Mesothelial cell of epicardium (in vitro differentiated cells): ENCODE measurements at places on chromosomes 6 and 20. TPM values are rescaled to one million over a fixed set of nuclear protein-coding genes. Genes with fewer than 3 reads are reported as not detected.

ZBTB46 gene
- 11.3 to 11.6 TPM (median 11.6 TPM) in 3 replicates for total RNA-seq

RTF2 gene
- 59.5 to 63.2 TPM (median 61.9 TPM) in 3 replicates for total RNA-seq

DYNLT2 gene
- total RNA-seq: 1.7 to 2.7 TPM (median 2.4 TPM) in 3 replicates

NKX2-4 gene
- total RNA-seq: not detected in 3 replicates

NOX3 gene
- not detected in 3 replicates for total RNA-seq

XKR7 gene
- 0.25 to 0.32 TPM (median 0.29 TPM) in 3 replicates for total RNA-seq

LY86 gene
- not detected in 3 replicates for total RNA-seq

SLC17A9 gene
- total RNA-seq: 5.3 to 7.1 TPM (median 5.7 TPM) in 3 replicates

LY6G5C gene
- 1.5 to 2.3 TPM (median 2.3 TPM) in 3 replicates for total RNA-seq

AKIRIN2 gene
- 84.1 to 88.1 TPM (median 84.7 TPM) in 3 replicates for total RNA-seq

DNA sequence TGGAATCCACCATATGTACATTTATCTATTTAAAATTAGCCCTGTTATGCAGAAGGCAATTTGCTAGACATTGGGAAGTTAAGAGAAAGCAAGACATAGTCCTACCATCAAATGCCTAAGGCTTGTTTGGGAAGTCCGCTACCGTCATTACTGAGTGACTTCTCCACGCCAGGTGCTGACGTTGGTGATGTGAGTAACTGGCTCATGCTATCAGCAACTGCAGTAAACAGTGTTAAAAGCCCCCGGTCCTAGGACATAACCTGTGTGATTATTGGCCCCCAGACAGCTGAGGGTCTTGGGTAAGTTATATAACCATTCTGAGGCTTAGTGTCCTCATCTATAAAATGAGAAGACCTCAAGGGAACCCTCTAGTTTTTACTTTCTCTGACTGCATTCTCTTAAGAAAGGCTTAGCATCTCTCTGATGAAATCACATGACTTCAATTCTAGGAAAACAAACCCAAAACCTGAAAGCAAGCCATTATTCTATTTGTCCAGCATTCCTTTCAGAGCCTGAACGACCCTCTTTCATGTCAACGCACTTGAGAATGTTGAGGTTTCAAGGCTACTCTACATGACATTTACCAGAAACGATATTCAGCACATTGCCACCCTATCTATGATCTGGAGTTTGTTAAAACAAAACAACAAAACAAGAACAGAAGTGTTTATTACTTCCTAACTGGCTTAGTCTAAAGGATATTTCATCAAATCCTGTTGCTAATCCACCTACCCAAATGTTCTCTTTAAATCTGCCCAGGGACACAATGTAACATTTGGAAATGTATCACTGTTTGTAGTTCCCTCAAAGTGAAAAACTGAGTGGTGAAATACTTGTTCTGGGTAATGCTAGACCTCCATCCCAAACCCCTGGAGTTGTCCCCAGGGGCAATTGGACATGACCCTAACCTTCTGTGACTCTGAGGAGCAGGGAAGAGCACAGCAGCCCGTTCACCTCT is 133.8 kb downstream of the BTBD3 start:
- H3K27me3 ChIP-seq: no peaks in the 10 kb centered on the region
- H3K4me3 ChIP-seq: no peak overlapping the region
- DNase-seq: no peak
- no peak overlapping the region for H3K27ac ChIP-seq

DNA sequence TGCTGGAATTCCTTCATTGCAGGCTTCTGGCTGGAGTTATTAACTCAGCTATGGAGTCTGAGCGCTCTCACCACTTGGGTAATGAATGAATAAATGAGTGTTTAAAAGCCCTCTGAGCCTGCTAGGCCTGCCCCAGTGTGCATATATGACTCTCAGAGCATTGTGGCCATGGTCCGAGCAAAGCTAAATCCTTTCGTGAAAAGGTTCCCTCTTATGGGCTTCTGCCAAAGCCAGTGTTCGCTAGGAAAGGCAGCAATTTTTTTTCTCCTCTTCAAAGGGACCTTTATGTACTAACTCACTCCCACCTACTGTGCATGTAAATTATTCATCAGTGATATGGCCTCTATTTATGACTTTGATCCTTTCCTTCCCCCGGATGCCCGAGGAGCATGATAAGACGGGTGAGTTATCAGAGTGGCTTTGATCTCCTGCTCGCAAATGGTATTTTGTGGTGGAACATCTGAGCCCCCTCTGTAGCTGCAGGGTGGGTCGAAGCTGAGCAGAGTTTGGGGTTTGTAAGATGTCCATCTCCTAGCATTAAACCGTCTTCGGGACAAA is 88.6 kb downstream of the LINC00237 start:
- H3K27me3 ChIP-seq: peaks cover 35% of the 10 kb centered on the region
- H3K4me3 ChIP-seq: no peak overlapping the region
- H3K27ac ChIP-seq: no peak overlapping the region
- DNase-seq: no peak
- H3K36me3 ChIP-seq: no peaks in the 10 kb centered on the region
- H3K4me1 ChIP-seq: peaks cover 12% of the 10 kb centered on the region

GRCh38 chr6:80725156-80725930 is 618.9 kb downstream of the BCKDHB start:
- no peak overlapping the region for H3K4me3 ChIP-seq
- no peaks in the 10 kb centered on the region for H3K4me1 ChIP-seq
- no peak for DNase-seq
- no peaks in the 10 kb centered on the region for H3K36me3 ChIP-seq
- H3K27ac ChIP-seq: no peak overlapping the region
- H3K27me3 ChIP-seq: no peaks in the 10 kb centered on the region

DNA sequence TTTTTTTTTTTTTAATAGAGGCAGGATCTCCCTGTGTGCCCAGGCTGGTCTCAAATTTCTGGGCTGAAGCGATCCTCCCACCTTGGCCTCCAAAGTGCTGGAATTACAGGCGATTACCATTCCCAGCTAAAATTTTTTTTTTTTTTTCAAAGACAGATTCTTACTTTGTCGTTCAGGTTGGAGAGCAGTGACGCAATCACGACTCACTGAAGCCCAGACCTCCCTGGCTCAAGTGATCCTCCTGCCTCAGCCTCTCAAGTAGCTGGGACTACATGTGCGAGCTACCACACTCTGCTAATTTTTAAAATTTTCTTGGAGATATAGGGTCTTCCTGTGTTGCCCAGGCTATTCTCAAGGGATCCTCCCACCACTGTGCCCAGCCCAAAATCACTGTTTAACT is 58.0 kb upstream of the MYO6 start:
- no peaks in the 10 kb centered on the region for H3K27me3 ChIP-seq
- no peak overlapping the region for H3K27ac ChIP-seq
- DNase-seq: no peak
- peaks cover 51% of the 10 kb centered on the region for H3K36me3 ChIP-seq
- H3K4me3 ChIP-seq: no peak overlapping the region
- no peaks in the 10 kb centered on the region for H3K4me1 ChIP-seq

DNA sequence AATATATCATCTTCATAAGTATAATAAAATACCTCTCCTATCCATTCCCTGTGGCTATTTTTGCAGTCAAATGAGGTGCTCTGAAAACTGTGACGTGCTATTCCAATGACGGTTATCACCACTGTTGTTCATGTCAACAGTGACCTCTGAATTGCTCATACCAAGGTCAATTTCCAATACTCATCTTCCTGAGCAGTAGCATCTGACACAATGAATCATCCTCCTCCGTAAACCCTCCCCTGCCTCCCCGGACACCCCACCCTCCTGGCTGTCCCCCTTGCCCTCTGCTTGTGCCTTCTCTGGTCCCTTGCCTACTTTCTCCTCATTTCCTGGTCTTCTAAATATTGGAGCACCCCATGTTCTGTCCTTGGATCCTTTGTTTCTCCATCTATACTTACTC is 77.7 kb upstream of the SLC22A23 start:
- no peak overlapping the region for H3K27ac ChIP-seq
- H3K36me3 ChIP-seq: no peaks in the 10 kb centered on the region
- peaks cover 28% of the 10 kb centered on the region for H3K4me1 ChIP-seq
- DNase-seq: no peak

- peaks cover 49% of the 10 kb centered on the region for H3K4me1 ChIP-seq
- H3K4me3 ChIP-seq: peak overlapping the region; percentile 99
- peak overlapping the region; percentile 91 for H3K27ac ChIP-seq
- H3K36me3 ChIP-seq: no peaks in the 10 kb centered on the region
- no peaks in the 10 kb centered on the region for H3K27me3 ChIP-seq
These were observed 2.0 kb downstream of the NCOA3 start for GRCh38 chr20:47503685-47504084.

- H3K36me3 ChIP-seq: no peaks in the 10 kb centered on the region
- no peak overlapping the region for H3K4me3 ChIP-seq
- H3K27me3 ChIP-seq: no peaks in the 10 kb centered on the region
- H3K4me1 ChIP-seq: peaks cover 6% of the 10 kb centered on the region
- peak; percentile 46 for DNase-seq
These were observed 6.8 kb downstream of the MKKS start for GRCh38 chr20:10427060-10427692.

DNA sequence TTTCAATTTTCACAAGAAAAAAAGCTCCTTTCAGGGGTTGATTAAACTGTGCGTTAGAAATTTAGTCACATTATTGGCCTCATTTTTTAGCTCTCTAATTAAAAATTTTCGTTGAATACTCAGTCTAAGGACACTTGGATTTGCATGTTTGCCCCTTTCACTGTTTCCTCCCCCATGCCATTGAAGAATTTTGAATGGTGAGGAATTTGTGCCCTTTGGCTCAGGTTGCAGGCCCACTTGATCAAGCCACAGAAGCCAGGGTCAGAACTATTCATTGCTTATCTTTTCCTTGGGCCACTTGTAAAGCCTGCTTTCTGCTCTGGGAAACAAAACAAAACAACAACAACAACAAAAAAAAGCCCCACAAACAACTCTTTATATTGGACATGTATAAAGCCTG is 12.2 kb downstream of the LIN28B start:
- H3K4me1 ChIP-seq: peaks cover 26% of the 10 kb centered on the region
- DNase-seq: no peak
- peaks cover 2% of the 10 kb centered on the region for H3K36me3 ChIP-seq

DNA sequence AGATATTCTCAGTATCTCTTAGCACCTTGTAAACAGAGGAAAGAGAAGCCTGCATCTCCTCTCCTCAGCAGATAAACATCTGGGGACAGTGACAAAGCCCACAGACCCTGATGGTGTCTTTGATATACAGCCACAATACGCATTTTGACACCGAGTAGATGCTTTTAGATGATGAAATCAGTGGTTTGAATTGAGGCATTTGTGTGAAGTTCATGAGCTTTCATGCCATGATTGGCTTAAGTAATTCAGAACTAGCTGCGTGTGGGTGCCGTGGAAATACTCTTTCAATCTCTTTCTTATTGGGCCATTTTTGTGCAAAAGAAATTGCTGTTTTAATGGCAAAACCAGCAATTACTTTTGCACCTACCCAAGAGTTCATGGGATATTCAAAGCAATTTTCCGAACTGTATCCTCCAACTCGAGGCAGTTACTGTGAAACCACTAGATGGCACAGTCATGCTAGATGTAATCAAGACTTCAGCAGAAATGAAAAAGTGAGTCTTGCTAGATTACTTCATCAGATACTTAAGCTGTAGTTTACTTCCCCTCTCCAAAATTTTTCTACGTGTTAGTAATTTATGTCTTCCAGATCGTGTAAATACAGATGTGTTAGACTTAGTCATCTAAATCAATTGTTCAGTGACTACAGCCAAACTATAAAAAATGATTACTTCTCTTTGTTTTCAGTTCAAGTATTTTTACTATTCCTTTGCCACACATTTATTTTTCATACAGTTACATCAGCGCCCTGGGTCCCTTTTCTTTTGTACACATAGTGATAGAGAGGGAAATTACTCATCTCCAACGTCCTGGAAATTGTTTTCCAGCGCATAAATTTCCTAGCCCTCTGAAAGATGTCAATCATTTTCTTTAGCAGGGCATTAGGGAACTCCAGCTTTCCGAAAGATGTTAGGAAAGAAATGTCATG is 49.4 kb downstream of the IYD start:
- DNase-seq: no peak
- H3K4me3 ChIP-seq: peak overlapping the region; percentile 37
- peaks cover 9% of the 10 kb centered on the region for H3K27me3 ChIP-seq
- peak overlapping the region; percentile 84 for H3K27ac ChIP-seq
- no peaks in the 10 kb centered on the region for H3K36me3 ChIP-seq

- peaks cover 18% of the 10 kb centered on the region for H3K36me3 ChIP-seq
- H3K4me1 ChIP-seq: peaks cover 60% of the 10 kb centered on the region
- H3K27ac ChIP-seq: peak overlapping the region; percentile 88
- H3K4me3 ChIP-seq: no peak overlapping the region
- no peak for DNase-seq
- no peaks in the 10 kb centered on the region for H3K27me3 ChIP-seq
These were observed 60.7 kb downstream of the SYNJ2 start for GRCh38 chr6:158042245-158042798.

DNA sequence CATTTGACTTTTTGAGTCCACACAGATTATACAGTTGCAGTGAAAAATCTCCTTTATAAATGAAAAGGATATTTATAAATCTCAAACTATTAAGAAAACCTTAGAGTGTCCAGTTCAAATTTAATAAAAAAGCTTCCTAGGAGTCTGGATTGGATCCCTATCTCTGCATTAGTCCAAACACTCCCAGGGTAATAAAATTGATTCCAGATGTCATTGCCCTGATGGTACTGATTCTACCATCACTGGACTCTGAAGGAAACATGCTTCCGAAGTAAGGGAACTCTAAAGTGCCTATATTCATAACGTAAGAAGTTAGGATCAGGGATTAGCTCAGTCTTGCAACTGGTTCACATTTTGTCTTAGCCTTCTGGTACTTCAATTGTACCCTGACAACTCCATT is 1325.1 kb upstream of the MAP3K7 start:
- peaks cover 3% of the 10 kb centered on the region for H3K4me1 ChIP-seq
- no peak for DNase-seq
- H3K4me3 ChIP-seq: no peak overlapping the region
- no peaks in the 10 kb centered on the region for H3K27me3 ChIP-seq
- no peaks in the 10 kb centered on the region for H3K36me3 ChIP-seq
- H3K27ac ChIP-seq: no peak overlapping the region

GRCh38 chr6:161013695-161014094 is 22.1 kb downstream of the MAP3K4 start:
- H3K36me3 ChIP-seq: peaks cover 5% of the 10 kb centered on the region
- H3K4me3 ChIP-seq: no peak overlapping the region
- peak overlapping the region; percentile 47 for H3K27ac ChIP-seq
- H3K27me3 ChIP-seq: no peaks in the 10 kb centered on the region

GRCh38 chr6:139686308-139686707 is 311.9 kb upstream of the CITED2 start:
- H3K36me3 ChIP-seq: no peaks in the 10 kb centered on the region
- no peaks in the 10 kb centered on the region for H3K27me3 ChIP-seq
- no peak overlapping the region for H3K4me3 ChIP-seq
- no peaks in the 10 kb centered on the region for H3K4me1 ChIP-seq

GRCh38 chr6:24664046-24664987 is 2.4 kb downstream of the TDP2 start:
- H3K4me1 ChIP-seq: peaks cover 24% of the 10 kb centered on the region
- no peaks in the 10 kb centered on the region for H3K27me3 ChIP-seq
- H3K4me3 ChIP-seq: peak overlapping the region; percentile 92
